Activated T-helper 2 cell treated with anti-CD3 and anti-CD28 coated beads, Interferon-gamma antibody, Interleukin-2, Interleukin-4, amounts not matched to agents 10 μg/mL and 5 μg/mL and 100 μg/mL, durations not matched to agents 14 hours and 24 hours and 36 hours (primary cell): ENCODE measurements at places on chromosomes 1 and 21. TPM values are rescaled to one million over a fixed set of nuclear protein-coding genes. Genes with fewer than 3 reads are reported as not detected.

GRCh38 chr1:36411674-36412648, 14.3 kb upstream of the LSM10 start:
- DNase-seq, result peak; percentile 45

- peak; percentile 8 for DNase-seq
These were observed 252.4 kb upstream of the DUSP10 start for GRCh38 chr1:221994274-221994698.

- no peak for DNase-seq
These were observed 151.3 kb downstream of the RUNX1 start for GRCh38 chr21:34897828-34898227.

GRCh38 chr1:24015221-24016210, 35.4 kb upstream of the SRSF10 start:
- no peak for DNase-seq

- DNase-seq, result no peak
These were observed 92.7 kb downstream of the LRRC8C start for GRCh38 chr1:89725631-89726030.

GRCh38 chr21:46503922-46504550, 45.3 kb downstream of the DIP2A start:
- DNase-seq, result no peak

DNA sequence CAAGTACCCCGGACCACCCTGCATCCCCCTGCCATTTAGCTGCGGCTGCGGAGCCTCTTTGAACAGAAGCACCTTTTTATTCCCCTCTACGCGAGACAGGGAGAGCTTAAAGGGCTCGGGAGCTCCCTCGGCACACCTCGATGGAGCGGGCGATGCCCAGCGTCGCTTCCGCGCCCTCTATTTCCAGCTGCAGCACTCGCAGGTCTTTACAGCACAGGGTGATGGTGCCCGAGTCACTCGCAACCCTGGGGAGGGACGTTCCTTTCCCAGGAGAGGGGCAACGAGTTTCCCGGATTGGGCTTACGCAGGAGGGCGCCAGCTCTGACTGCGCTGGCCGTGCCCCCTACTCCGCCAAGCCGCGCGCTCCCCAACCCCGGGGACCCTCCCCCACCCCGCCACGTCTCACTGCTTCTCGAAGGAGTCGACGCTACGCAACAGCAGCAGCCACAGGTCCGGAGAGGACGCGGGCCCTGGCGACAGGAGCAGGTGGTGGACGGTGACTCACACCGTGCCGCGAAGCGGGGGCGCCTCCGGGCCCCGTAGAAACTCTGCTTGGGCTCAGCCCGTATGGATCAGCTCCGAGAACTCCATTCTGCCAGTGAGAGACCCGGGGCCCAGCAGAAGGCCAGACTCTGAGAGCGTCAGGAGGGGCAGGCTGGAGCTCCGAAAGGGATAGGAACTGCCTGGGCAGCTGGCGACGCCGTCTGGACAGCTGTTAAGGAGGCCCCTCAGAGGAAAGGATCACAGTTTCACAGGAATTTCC, 5.8 kb upstream of the FAM167B start:
- no peak for DNase-seq

DNA sequence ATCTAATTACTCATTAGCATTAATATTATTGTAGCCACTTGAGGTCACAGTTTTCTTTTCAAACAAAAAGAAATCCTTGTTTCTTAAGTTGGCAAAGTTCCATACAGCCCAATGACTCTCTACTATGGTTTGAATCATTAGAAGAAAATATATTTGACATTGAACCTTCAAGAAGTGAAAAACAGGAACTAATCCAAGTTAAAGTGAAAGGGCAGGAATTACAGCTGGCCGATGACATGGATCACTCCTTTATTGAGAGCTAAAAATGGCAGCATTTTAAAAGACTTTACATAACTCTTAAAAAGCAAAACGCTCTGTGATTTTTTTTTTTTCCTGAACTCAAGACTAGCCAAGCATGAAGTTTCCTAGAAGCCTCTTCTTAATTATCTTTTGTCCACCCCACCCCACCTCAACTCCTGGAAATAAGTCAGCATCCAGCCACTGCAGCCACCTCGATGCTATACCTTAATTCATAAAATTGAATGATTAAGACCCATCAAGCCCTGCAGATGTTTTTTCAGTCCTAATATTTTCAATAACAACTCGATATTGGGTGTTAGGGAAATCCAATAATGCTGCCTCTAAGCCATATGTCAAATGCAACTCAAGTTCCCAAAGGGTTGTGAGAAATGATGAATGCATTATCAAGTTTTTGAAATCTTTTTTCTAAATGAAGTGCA, 323.1 kb downstream of the HHIPL2 start:
- DNase-seq, result no peak

DNA sequence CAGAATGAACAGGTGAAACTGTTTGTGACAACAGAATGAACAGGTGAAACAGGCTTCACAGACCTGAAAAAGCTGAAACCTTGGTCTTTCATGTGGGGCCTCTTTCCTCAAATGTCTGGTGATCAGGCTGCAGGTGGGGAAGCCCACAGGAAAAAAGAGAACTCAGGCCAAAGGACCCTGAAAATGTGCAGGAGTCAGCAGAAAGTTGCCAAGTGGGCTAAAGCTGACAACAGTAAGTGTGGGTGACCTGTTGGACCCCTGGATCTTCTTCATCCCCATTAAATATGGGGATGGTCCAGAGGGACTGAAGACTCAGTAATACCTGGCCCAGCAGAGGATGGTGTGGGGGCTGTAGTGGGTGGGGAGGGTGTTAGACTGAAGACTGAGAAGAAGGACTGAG, 9.1 kb upstream of the CHIT1 start:
- no peak for DNase-seq

DNA sequence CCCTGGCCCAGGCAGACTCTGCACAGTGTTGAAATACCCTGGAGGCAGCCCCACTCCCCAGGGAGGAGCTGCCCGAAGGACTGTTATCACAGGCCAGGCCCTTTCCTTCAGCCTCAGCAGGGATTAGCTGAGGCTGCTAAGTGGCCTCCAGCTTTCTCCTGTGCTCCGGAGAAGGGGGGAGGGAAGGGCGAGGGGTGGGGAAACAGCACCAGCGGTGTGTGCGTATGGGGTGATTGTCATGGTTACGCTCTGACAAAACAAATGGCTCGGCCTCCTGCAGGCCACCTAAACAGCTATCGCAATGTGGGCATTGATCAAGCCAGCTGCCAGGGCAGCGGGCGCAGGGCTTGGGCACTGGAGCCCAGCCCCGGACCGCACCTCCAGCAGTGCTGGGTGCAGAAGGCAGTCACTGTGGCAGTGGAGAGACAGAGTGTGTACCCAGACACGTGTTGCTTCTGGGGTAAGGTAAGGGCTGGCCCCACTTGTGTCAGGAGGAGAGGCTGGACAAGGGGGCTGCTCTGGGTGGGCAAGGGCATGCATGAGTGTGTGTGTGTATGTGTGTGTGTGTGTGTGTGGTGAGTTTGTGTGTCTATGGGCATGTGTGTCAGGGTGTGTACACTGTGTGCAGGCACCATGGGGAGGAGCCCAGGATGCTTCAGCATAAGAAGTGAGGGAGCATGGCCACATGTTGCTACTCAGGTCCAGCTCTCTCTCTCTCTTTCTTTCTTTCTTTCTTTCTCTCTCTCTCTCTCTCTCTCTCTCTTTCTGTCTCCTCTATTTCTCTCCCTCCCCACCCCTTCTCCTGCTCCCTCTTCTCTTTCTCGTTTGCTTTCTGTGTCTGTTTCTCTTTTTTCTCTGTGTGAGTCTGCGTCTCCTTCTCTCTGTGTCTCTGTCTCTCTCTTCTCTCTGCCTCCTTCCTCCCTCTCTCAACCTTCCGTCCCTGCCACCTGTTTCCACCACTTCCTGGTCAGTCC, at the start of gene VWA5B1:
TSS of gene VWA5B1 (plus strand) at position 252 of the 974 bp plus-strand sequence. CDS start 19,727 bp downstream, outside the sequence.
- DNase-seq, result no peak

GRCh38 chr1:31764312-31765040, at the start of gene ADGRB2:
TSS of gene ADGRB2 (minus strand) at chr1:31764340. CDS start at chr1:31757221, 7,119 bp downstream.
- no peak for DNase-seq

- no peak for DNase-seq
These were observed 86.2 kb upstream of the IRF2BP2 start for GRCh38 chr1:234696148-234696576.

DNA sequence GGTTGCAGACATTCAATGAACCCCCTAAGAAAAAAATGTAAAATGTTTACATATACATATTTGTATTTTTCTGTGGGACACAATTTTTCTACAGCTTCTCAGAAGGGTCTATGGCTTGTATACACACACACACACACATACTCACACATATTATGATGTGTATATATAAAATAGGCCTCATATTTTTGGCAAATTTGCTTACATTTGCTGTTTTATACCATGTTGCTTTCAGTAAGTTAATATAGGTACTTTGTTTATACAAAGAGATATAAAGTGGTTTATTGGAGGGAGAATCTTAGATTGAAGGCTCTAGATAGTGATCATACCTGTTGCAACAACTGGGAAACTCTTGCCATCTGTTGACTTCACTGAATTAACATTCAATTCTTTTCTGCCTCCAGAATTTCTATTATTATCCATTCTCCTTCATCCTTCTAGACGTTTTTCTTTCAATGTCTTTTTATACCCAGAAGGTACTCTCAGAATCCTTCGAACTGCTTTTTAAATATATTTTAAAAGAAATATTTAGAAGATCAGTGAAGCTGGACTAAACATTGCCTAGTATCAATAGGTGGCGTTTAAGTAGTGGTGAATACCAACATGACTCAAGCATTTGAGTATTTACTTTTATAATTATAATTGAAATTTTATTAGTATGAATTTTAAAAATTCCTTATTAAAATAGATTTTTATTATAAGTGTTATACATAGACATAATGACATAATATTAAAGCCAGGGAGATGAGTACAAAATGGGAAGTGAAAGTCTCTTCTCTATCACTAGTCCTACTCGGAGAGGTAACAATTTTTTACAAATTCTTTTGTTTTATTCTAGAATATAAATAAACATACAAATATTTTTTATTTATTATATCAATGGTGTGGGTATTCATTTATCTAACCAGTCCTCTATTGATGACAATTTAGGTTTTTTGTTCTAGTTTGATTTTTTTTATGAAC, 10.2 kb downstream of the CD55 start:
- DNase-seq, result no peak

DNA sequence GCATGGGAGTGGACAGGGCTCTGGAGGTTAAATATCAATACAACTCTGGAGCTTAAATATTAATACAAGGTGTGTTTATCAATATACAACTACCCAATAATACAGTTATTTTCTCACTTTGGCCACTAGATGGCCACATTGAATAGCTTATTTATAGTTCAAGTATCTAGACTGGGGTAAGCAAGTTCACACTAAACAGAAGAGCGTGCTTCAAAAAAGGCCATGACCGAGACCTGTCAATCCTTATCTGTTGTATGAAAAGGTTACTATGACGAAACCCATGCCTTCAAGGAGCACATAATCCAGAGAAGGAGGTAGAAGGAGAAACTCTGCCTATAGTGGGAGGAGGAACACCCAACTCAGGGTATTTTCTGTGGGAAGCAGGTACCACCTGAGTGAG, 29.1 kb downstream of the CHML start:
- no peak for DNase-seq

DNA sequence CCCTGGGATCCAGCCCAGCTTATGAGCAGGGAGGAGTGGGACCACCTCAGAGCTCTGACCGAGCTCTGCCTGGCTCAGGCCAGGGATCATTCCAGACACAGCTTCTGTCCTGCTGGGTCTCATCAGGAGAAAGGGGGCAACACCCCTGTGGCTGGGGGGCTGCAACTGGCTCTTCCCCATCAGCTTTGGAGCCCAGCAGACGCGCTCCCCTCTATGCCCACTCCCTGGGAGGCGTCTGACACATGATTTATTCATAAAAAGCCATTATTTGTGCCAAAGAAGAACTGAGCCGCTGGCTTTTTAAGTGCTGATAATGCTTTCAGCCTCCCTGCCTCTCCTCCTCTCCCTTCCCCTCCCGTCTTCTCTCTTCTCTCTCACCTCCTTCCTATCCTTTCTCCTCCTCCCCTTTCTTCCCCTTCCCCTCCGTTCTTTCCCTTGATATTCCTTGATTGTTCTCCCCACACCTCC, 25.0 kb downstream of the FOXO6 start:
- DNase-seq, result no peak

GRCh38 chr1:158149577-158150269, 31.0 kb upstream of the CD1D start:
- peak; percentile 66 for DNase-seq

DNA sequence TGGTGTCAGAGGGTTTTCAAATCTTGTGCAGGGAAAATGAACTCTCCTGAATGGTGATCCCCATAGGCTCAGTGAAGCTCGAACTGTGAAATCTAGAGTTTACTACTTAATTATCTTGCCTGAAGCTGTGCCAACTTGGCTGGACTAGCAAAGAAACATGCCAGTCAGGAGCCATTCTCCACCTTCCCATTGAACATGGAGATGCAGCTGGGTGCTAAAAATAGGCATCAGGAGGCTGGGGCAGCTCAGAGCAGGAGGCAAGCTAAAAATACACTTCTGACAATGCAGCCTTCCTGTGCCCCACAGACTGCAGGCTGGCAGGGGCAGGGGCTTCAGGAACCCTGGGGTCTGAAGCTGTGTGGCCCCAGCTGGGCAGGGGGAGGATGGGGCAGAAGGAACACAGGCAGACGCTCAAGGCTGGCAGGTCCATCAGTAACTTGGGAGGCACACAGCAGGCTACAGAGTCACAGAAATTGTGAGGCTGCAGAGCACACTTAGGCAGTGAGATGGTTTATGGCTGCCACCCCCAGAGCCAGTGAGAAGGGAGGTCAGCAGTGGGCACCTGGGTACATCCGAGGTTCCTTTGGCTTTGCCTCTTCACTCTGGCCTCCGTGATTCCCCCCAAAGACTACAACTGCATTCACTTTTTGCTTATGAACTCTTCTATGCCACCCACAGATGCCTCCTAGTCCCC, 155.4 kb upstream of the KCND3 start:
- no peak for DNase-seq

DNA sequence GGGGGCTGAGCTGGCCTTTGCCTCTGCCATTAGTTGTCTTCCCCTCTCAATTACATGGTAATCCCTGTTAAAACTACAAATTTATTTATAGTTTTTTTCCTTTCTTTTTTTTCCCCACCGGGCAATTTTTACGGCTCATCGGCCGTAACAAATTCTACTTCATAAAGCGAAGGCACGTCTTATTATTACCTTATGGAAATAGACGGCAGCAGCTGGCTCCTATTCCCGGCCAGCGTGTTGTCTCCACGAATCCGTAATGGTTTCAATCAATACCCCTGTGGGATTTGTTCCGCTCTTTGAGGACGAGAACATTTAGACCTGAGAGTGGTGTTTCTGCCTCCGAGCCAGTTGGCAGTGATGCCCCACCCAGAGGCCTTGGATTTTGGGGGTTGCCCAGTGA, 52.4 kb upstream of the IGSF21 start:
- no peak for DNase-seq

- no peak for DNase-seq
These were observed 265.8 kb downstream of the CAMTA1 start for GRCh38 chr1:7050751-7051665.

Gene PAQR7
- 7.4 and 7.9 TPM in 2 replicates for total RNA-seq

Gene PALMD
- not detected in 2 replicates for total RNA-seq

Gene IQCC
- total RNA-seq, result 5.0 and 5.4 TPM in 2 replicates

Gene CFAP107
- total RNA-seq, result not detected in 2 replicates

Gene SLC16A4
- 0.23 and 0.73 TPM in 2 replicates for total RNA-seq

Gene RNF186
- total RNA-seq, result not detected in 2 replicates

Gene USP1
- 68.0 and 69.8 TPM in 2 replicates for total RNA-seq

Gene RPTN
- not detected in 2 replicates for total RNA-seq

Gene AMPD1
- total RNA-seq, result not detected in 2 replicates

Gene AGT
- total RNA-seq, result not detected in 2 replicates

Gene DIRAS3
- total RNA-seq, result 0.21 and 0.32 TPM in 2 replicates
